ENCODE measurements at places on chromosomes 2 and 18.

GRCh38 chr2:233051241-233052149 is 8.6 kb upstream of the INPP5D start:
- DNase-seq, result no peak

DNA sequence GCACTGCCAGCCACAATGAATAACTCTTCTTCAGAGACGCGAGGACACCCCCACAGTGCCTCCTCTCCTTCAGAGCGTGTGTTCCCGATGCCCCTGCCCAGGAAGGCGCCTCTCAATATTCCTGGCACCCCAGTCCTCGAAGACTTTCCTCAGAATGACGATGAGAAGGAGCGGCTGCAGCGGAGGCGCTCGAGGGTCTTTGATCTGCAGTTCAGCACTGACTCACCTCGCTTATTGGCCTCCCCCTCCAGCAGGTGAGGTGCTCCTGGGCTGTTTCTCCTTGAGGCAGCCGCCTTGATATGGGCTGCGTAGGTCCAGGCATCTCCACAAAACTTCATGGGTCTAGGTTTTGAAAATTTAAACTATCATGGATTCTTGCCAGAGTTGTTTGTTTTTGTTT is 6.1 kb downstream of the NCAPH start:
- no peak for DNase-seq

DNA sequence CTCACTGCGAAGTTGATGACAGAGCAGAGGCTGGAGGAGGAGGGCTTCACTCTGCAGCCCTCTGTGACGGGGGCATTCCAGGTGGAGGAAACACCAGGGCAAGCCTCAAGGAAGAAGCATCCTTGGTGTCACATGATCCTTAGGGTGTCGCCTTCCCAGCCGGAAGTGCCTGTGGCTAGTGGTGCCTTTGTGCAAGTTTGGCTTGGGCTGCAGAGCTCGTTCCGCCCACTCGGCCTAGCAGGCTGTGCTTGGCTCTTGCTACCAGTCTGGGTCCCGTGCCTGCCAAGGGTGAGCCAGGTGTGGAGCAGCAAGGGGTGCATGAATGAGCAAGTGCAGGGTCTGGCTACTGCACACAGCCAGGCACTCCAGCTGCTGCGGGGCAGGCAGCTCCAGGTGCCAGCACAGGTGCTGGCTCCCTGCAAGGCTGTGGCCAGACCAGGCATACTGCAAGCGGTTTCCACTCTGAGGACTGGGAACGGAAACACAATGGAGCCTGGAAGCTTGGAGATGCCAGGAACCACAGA is 325.3 kb upstream of the SMIM21 start:
- DNase-seq, result no peak

DNA sequence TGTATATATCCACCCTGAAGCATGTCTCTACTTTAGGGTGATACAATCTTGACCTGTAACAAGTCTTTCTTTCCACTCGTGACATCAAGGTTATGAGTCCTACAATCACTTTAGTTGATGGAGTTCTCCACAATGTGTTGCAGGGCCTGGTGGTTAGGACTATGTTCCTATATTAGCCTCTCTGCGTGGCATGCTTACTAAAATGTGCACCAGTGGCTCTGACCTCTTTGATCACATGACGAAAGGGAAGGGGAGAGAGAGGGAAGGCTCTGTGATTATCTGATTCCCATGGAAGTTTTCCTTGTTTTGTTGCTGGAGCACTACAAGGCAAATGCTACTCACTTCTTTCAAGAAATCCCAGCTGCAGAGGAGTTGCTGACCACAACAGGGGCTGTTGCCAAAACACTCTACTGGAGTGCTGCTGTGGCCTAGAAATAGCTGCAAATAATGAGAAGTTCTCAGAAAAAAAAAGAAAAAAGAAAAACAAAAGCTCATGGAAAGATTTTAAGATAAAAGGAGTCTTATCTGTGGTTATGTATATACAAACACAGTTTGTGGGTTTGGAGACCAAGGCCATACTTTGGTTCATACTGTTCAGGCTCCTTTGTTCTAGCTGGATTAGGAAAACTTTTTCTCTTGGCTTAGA is 272.8 kb upstream of the MMADHC start:
- DNase-seq, result no peak

- DNase-seq, result no peak
Observed at GRCh38 chr2:235049069-235049468, 97.3 kb downstream of the SH3BP4 start.

- no peak for DNase-seq
Observed at GRCh38 chr18:62389761-62390481, 64.8 kb downstream of the TNFRSF11A start.

DNA sequence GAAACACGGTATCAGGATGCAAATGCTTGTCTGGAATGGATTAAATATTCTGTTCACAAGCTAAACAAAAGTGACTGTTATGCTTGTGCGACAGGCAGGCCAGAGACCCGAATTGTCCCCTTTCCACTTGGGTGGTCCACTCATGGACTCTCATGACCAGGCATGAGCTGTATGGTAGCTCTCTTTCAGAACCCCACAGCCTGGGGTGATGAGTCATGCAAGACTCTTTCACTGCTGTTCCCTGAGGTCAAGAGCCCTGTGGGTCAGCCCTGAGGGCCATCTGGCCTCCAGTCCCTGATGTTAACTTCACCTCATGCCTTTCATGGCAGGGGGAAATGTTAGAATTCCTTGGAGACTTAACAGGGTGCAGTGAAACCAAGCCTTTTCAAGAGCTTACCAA is 13.7 kb upstream of the SAP130 start:
- no peak for DNase-seq

- no peak for DNase-seq
Observed at GRCh38 chr2:65275141-65275915, 47.7 kb downstream of the ACTR2 start.

DNA sequence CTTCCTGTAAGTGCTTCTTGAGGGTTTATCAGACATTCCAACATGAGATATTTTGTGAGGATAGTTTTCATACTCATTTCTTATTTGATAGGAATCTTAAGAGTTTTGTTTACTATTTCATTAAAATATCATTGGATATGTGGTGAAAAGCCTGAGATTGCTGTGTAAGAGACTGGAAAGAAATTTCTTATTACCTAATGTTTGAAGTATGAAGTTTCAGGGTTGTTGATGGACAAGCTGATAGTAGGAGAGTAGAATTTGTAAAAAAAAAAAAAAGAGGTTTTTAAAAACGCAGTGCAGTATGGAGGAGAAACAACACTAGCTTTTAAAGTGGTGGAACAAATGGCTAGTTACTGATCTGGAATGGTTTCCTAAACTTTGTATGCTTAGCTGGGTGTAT is 7.7 kb downstream of the EPB41L5 start:
- no peak for DNase-seq

DNA sequence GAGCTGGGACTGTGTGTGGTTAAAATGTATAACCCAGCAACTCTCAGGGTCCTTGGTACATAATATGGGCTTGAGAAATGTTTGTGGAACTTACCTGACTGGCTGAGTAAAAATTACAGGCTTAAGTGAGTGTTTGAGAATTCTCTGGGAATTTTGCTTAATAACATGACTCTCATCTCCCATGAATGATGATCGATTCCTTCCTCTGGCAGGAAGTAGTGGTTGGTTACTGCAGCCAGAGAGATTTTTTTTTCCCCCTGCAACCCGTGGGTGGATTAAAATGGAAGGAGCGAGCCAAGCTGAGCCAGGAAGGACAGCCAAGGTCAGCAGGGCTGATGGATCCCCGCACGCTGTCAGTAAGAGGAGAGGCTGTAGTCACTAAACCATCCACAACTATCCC is 40.6 kb upstream of the RFX8 start:
- no peak for DNase-seq
